ENCODE measurements at places on chromosomes 16 and 17.

DNA sequence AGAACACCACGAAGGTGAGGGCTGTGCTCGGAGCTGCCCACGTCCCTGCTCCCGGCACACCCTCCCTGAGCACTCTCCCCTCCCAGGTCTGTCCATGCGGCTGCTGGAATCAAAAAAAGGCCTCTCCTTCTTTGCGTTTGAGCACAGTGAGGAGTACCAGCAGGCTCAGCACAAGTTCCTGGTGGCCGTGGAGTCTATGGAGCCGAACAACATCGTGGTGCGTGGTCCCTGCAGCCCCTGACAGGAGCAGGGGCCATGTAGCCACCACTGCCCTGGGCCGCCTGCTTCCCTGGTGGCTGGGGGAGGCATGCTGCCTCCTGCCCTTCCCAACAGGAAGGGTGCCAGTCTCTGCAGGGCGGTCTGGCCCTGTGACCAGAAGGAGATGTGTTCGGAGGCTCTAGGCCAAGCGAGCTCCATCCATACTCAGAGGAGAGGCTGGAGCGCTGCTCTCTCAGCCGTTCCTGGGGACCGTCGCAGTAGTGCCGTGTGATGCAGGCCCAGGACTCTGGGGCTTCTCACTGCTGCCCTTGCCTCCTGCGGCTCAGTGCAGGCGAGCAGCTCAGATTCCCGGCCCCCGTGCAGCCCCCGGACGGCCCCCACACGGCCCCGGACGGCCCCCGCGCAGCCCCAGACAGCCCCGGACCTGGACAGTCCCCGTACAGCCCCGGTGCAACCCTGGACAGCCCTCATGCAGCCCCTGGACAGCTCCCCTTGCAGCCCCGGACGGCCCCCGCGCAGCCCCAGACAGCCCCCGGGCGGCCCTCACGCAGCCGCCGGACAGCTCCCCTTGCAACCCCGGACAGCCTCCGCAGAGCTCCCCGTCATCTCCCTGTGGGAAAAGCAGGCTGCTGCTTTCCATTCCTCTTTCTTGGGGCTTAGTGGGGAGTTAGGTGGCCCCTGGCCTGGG, 20.5 kb downstream of the TCF25 start:
- DNase-seq, result no peak

DNA sequence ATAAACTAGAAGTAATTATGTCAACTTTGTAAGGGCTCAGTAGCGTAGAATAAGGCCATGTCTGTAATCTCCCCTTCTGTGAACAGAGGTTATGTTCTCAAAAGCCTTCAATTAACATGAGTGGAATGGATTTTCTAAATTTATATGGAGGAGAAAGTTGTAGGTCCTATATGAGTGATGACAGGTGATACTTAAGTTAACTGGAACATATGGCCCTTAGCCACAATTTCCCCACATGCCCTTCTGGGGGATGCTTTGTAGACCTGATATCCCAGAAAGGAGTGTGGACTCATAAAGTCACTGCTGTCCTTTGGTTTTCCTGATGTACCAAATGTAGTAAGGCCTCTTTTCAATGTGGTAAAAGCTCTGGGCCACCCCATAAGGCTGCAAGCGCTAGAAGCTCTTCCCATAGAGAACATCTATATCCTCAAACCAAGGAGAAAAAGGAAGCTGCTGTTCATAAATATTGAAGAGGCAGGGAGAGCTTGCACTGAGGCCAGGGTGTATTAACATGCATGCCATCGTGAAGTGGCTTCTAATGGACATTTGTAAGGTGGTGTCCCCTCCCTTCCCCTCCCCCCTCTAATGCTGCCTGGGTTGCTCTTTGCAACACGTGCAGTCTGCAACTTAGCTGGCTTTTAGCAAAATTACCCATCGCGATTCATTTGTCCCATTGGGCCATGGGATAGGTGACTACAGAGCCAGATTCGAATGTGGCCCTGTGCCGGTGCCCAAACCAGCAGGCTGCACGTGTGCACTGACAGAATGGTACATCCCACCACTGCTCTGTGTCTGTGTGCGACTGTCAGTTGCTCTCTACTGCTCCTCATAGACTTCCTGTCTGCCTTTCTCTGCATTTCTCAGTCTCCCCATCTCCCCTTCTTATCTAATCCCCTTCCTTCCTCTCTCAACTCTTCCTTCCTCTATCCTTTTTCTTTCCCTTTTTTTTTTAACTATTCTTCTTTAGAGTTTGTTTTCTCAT, 269.0 kb downstream of the WWOX start:
- no peak for DNase-seq

- no peak for DNase-seq
These were observed 273.0 kb upstream of the IRX5 start for GRCh38 chr16:54657709-54658102.

DNA sequence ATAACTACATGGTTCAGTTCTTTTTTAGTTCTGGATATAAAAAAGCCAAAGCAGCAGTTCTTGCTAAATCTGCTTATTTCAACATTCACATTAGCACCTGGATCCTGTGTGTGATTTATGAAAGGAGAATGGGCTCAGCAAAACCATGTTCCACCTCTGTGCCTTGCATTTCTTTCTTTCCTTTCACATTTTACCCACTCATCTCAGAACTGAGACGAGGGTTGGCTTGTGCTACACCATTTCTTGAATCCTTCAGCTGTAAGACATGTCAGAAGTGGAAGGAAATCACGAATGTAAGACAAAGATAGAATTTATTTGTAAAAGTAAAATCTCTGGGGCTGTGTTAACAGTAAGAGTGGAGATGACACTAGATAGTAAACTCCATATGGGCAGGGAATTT, 1.2 kb upstream of the UTP6 start:
- DNase-seq, result no peak

- DNase-seq, result no peak
These were observed 335.7 kb downstream of the GRIN2A start for GRCh38 chr16:9846362-9847099.

DNA sequence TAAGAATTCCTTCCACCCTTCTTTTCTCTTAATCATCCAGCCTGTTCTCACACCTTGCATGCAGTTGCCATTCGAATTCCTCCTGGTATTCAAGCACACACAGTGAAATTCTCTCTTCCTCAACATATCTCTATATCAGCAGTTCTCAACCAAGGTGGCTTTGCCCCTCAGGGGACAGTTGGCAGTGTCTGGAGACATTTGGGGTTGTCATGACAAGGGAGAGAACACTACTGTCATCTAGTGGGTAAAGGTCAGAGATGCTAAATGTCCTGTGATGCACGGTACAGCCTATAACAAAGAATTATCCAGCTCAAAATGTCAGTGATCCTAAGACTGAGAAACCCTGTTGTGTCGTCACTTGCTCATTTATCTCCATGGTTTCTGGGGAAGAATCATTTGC, 94.8 kb upstream of the CPHXL start:
- DNase-seq, result no peak
